Anterior cingulate cortex (tissue), 58 donors: ENCODE measurements at places on chromosomes 5 and 9.

GRCh38 chr9:136773386-136774044 lies 9.2 kb upstream of the LCN15 start:
- DNase-seq = no peak

GRCh38 chr5:126656401-126657007 lies 55.8 kb downstream of the PHAX start:
- DNase-seq = no peak

- DNase-seq = no peak
Measured at GRCh38 chr9:71737455-71737854, 30.9 kb downstream of the CEMIP2 start.

GRCh38 chr9:14170973-14171596 lies 142.9 kb downstream of the NFIB start:
- DNase-seq = no peak

GRCh38 chr9:35842795-35843194 lies 13.8 kb downstream of the TMEM8B start:
- DNase-seq = no peak

DNA sequence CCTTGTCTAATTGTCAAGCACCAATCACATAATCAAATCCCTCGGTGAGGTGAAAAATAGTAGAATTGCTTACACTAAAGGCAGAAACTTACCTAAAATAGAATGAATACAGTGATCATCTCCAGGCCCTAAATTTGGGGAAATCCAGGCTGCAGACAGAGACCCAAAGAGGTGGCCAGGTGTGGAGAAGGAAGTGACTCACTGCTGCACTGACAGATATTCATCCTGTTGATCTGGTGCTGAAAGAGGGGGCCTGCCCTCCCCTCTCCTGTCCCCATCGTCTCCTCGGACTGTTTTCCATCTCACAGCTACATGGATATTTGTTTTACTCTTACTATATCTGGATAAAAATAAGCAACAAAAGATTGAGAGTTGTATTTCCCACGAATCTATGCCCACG lies 15.9 kb downstream of the OR2Y1 start:
- no peak for DNase-seq

DNA sequence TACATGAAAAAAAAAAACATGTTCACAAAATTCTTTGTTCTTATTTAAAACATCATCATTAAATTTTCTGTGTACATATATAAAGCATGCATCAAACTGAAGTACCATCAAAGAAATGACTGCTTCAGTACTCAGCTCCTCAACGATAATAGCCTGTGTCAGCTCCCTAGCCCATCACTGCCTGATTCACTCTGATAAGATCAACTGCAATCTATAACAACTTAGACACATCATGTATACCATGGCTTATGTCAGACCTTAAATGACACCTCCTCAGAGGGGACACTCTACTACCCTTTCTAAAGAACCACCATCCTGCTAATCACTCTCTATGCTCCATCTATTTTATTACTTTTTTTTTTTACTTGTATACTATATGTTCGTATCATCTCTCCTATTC lies 200.5 kb upstream of the TLE4 start:
- no peak for DNase-seq

- no peak for DNase-seq
Measured at GRCh38 chr5:173680660-173681242, 64.3 kb upstream of the BOD1 start.

GRCh38 chr5:107567901-107568671 lies 102.7 kb downstream of the EFNA5 start:
- DNase-seq = no peak

DNA sequence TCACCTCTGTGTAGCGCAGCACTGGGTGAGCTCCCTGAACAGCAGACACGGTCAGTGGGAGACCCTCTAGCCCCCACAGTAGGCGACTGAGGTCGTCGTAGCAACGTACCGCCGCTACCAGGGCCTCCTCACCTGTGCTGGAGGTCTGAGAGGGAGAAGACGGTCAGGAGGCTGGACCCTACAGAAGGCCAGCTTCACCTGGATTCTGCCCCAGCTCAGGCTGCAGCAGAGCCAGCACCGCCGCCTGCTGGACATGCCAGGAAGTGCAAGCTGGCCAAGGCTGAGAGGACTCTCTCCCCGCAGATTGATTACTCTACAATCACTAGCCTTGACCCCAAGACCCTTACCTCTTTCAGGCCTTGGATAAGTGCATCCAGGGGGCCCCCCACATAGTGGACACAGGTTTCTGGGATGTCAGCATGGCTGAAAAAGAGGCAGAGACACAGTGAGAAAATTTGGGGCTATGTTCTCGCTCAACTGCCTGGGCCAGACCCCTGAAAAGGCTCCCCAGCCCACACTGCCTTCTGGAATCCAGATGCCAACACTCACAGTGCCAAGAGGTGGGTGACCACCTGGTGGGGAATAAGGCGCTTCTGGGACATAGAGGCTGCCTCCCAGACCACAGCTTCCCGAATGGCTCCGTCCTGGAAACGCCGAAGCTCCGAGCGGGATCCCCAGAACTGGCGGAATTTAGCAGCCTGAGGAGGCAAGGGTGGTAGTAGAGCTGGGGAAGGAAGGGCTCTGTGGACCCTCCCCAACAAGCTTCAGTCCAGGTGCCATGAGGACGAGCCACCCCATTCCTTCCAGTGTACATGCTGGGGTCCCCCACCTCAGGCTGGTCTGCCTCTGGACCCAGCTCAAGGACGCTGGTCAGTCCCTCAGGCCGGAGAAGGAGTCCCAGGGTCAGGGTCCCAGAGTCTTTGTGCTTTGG lies 6.9 kb downstream of the NOL6 start:
- peak; percentile 3 for DNase-seq

DNA sequence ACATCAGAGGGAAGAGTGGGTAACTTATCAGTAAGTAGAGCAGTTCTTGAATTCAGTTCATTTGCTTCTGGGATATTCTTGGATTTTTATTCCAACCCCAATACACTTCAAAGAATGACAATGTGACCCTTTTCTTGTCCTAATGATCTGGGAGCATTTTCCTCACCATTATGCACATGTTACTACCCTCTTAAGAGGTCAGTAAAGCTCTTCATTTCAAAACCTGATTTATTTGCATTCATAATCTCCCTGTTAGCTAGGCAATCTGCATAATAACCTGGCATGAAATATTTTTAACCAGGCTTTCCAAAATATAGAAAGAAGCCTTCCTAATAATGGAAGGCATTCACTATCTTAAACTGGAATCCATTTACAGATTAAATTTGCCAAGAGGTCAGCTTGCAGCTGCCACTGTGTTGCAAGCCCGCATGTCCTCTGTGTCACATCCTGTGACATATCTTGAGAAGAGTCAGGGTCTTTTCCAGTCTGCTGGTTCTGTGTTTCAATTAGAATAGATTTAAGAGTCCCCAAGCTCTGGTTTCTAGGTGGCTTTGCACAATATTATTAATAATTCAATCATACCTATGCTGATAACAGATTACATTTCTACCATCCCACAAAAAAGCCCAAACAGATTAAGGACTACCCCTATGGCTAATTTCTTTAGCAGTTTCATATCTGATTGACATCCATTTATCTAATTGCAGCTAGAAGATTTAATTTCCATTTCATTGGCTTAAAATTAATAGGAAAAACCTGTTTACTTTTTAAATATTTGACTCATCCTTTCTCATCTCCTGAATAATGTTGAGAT lies 30.9 kb upstream of the PPP2R2B start:
- no peak for DNase-seq

GRCh38 chr5:169798438-169798837 lies 161.4 kb downstream of the DOCK2 start:
- no peak for DNase-seq

GRCh38 chr5:124234022-124234769 lies 512.2 kb downstream of the ZNF608 start:
- no peak for DNase-seq

DNA sequence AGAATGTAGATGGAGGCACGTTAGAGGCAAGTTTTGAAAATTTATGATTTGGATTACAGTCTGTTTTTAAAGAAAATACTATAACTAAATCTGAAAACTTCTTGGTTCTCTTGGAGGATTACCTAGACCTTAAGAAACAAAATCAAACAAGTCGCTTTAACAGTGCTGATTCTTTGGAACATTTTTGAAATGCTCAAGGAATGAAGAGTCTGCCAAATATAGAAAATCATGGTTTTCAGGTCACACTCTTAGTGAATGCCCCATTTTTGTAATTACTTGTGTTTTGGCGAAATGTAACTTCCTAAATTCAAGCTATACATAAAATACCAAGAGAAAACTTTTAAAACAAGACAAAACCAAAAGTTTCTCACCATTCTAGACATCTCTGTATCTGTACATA lies 93.2 kb downstream of the EQTN start:
- no peak for DNase-seq

GRCh38 chr5:132687995-132688394 lies 14.2 kb downstream of the IL4 start:
- no peak for DNase-seq

DNA sequence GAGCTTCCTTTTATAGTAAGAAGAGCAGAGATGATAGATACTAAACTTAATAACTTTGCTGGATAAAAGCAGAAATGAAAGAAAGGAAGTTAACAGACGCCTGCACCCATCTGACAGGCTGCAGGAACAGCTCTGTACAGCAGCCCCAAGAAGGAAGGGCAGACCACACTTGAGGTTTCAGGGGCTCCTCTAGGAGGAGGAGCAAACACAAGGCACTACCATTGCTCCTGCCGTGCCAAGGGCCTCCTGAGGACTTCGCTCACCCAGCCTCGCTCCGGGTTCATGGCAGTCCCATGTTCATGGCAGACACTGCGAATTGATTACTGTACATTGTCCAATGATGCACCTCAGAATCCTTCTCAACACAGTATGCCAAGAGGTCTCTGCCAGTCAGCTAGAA lies 85.1 kb downstream of the AMBP start:
- no peak for DNase-seq
